ENCODE measurements at places on chromosomes 3 and 15.

- DNase-seq, result no peak
These were observed 147.3 kb upstream of the TRIM42 start for GRCh38 chr3:140530603-140531002.

- no peak for DNase-seq
These were observed 1.9 kb downstream of the TBC1D2B start for GRCh38 chr15:78075490-78076230.

DNA sequence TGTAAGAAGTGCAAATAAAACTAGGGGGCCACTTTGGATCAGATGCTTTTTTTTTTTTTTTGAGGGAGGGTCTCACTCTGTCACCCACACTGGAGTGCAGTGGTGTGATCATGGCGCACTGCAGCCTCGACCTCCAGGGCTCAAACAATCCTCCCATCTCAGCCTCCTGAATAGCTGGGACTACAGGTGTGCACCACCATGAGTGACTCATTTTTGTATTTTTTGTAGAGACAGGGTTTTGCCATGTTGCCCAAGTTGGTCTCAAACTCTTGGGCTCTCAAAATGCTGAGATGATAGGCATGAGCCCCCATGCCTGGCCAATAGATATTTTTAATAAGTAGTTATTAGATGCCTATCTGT is 20.8 kb downstream of the CCR1 start:
- no peak for DNase-seq

DNA sequence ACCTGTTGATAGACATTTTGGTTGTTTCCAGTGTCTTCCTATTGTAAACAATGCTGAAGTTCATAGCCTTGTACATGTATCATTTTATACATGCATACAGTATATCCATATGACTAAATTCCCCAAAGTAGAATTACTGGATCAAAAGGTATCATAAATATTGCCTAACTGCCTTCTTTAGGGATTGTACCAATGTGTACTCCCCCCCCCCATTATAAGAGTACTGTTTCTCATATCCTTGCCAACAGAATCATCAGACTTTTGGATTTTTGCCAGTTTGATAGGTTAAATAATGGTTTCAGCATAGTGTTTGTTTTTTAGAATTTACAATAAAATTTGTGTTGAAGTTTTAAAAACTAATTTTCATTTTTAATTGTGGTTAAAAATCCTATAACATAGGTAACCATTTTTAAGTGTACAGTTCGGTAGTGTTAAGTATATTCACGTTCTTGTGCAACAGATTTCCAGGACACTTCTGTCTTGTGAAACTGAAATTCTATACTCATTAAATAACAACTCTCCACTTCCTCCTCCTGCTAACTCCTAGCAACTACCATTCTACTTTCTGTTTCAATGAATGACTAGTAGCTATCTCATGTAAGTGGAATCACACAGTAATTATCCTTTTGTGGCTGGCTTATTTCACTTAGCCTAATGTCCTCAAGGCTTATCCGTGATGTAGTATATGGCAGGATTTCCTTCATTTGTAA is 30.8 kb upstream of the MAP3K13 start:
- DNase-seq, result no peak

DNA sequence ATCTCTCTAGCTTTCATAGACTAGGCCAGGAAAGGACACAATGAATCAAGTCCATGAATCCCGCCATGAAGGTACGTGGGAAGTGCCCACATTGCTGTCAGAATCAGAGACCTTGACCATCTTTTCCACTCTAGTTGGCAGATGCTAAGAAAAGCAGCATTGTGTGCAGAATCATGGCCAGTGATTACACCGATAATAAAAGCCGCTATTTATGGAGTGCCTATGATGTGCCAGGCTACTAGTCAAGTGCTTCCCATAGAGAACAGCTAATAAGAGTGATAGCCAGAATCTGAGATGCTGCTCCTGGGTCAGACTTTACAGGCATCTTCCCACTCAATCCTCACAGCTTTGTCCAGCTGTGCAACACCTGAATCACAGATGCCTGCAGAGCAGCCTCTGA is 13.2 kb upstream of the RPL32 start:
- DNase-seq, result no peak

GRCh38 chr3:160069986-160070385 is 81.4 kb downstream of the IL12A start:
- DNase-seq, result no peak

DNA sequence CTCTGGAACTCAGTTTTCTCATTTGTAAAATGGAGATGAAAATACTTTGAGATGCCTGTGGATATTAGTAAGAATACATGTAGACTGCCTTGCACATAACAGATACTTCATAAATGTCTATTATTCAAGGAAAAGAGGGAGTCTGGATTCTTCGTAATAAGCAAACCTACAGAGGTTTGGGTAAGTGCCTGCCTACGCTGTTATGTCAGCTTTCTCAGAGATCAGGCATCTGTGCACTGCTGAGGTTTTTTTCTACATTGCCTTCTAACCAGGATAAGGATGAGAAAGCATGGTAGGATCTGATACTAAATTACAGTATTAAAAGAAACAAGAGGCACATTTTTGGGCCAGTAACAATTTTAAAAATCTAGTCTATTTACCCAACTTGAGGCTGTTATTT is 10.9 kb downstream of the MCTP2 start:
- no peak for DNase-seq

DNA sequence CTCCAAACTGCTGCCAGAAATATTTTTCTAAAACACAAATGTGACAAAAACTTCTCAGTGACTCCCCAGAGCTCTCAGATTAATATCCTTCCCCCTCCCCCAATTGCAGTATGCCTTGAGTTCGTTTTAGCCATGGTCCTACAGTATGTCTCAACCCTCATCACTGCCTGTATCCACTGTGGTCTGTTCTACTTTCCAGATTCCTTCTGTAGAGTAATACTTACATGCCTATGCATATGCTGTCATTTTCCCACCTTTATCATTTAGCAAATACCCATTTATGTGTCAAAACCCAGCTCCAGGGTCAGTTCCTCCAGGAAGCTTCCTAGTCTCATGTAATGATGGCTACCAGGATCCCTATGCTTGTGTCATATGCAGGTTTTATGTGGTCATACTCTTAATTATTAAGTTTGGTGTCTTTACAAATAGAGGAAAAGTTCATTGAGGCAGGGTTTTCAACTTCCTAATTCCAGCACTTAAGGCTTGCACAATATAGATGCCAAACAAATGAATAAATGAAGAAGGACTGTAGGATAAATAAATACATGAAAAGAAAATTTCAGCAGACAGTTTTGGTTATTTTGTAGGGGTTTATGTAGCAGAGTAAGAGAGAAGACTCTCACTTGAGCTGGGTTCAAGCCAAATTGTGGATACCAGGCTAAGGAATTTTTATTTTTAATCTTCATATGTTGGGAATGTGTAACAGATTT is 170.8 kb downstream of the ALCAM start:
- no peak for DNase-seq

GRCh38 chr3:60746043-60746638 is 505.1 kb downstream of the FHIT start:
- no peak for DNase-seq

DNA sequence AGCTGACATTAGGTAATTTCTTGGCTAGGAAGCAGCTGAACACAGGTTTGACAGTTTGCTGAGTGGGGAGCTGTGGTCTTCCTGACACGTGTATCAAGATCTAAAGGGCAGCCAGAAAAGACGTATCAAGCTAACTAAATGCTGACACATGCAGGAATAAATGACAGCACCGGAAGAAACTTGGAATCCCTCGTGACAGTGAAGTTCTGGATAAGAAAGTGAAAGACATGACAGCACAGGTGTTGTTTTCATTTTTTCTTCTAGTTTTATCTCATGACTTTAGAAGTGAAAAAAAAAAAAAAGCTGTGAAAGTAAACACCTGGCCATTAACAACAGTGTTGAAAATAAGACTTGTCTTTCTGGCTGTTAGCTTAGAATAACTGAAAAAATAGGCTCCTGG is 48.7 kb downstream of the FGF7 start:
- DNase-seq, result no peak

DNA sequence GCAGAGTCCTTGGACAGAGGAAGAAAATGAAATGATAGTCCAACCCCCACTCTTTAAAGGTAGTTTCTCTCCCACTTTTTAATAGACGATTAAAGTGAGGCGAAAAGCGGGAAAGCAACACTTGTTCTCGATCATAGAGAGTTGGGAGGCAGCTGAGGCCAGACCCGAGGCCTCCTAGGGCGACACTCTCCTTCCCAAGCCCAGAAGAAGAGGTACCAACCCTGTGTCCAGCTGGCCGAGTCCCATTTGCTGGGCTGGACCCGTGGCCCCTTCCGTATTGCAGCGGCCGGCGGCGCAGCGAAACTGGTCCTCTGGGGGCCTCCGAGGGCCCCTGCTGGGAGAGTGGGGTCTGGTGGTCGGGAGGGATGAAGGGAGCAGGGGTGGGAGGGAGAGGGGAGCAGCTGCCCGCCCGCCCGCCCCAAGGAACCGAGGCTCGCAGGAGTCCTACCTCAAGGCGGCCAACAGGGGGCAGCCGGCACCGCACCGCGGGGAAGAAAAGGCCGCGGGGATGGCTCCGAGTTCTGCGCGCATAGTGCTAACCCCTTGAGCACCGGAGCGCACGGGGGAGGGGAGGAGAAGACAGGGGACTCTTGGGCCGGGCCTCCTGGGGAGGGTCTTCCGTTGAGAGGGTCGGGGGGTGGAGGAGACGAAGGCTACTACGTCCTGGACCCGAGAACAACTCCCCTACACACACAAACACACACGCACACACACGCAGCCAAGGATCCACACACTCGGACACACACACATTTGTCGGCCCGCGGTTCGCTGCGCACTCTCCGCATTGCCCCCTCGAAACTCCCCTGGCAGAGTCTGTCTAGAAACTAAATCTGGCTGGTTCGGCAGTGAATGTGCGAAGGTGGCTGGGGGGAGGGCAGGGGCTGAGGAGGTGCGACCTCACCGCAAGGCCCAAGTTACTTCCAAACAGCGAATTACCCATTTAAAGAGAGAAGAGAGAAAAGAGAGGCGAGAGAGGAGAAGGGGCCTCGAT is 2.0 kb downstream of the WNT5A start:
- DNase-seq, result peak; percentile 79

GRCh38 chr3:32410367-32411246 is 19.0 kb downstream of the CMTM7 start:
- no peak for DNase-seq

GRCh38 chr3:112456147-112456546 is 43.1 kb downstream of the BTLA start:
- DNase-seq, result no peak

DNA sequence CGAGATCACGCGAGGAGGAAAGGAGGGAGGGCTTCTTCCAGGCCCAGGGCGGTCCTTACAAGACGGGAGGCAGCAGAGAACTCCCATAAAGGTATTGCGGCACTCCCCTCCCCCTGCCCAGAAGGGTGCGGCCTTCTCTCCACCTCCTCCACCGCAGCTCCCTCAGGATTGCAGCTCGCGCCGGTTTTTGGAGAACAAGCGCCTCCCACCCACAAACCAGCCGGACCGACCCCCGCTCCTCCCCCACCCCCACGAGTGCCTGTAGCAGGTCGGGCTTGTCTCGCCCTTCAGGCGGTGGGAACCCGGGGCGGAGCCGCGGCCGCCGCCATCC is 1.1 kb upstream of the SETD5 start:
- peak; percentile 92 for DNase-seq

- DNase-seq, result no peak
These were observed 241.7 kb upstream of the HES1 start for GRCh38 chr3:193894121-193894863.
